ENCODE measurements at places on chromosomes 13 and 19.

- no peak for DNase-seq
Measured at GRCh38 chr13:80547885-80548825, 207.2 kb upstream of the SPRY2 start.

- no peak for DNase-seq
Measured at GRCh38 chr13:38086721-38087120, 217.1 kb upstream of the TRPC4 start.

DNA sequence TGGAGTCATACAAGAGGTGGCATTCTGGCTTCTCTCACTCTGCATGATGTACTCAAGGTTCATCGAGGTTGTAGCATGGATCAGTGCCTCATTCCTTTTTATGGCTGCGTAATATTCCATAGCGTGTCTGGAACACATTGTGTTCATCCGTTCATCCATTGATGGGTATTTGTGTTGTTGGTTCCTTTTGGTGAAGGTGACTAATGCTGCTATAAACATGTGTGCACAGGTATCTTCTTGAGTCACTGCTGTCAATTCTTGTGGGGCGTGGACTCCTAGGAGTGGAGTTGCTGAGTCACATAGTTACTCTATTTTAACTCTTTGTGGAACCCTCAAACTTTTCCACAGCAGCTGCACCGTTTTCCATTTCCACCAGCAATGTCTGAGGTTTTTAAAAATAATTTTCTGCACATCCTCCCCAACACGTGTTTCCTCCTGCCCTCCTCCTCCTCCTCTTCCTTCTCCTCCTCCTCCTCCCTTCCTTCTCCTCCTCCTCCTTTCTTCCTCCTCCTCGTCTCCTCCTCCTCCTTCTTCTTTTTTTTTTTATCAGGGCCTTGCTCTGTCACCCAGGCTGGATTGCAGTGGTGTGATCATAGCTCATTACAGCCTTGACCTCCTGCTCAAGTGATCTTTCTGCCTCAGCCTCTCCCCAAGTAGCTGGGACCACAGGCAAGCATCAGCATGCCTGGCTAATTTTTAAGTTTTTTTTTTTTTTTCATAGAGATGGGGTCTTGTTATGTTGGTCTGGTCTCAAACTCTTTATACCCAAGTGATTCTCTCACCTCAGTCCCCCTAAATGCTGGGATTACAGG is 2.0 kb upstream of the TMEM221 start:
- peak; percentile 15 for DNase-seq

DNA sequence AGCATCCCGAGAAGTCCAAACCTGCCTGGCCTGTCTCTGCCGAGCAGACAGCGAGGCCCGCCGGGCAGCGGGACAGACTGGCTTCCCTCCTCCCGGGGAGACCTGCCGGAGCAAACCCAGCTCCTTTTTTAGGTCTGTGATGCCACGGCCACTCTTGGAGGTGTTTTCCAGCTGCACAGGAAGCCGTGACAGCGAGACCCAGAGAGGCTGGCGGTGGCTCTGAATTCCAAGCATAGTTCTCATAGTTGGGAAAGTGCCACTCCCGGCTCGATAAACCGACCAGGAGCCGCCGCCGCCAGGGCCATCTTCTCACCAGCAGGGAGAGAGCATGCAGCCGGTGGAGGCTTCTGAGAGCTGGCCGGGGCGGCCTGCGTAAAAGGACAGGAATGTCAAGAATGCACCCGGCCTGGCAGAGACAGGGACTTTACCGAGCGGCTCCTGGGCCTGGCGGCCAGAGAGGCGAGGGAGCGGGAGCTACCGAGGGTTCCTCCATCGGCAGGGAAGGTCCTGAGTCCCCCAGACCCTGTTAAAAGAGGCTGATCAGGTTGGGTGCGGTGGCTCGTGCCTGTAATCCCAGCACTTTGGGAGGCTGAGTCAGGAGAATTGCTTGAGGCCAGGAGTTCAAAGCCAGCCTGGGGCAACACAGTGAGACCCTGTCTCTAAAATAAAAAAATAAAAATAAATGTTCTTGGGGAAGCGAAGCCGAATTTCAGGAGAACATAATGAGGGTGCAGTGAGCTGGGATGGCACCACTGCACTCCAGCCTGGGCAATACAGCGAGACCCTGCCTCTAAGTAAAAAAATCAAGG is 64.9 kb downstream of the GADD45B start:
- no peak for DNase-seq

DNA sequence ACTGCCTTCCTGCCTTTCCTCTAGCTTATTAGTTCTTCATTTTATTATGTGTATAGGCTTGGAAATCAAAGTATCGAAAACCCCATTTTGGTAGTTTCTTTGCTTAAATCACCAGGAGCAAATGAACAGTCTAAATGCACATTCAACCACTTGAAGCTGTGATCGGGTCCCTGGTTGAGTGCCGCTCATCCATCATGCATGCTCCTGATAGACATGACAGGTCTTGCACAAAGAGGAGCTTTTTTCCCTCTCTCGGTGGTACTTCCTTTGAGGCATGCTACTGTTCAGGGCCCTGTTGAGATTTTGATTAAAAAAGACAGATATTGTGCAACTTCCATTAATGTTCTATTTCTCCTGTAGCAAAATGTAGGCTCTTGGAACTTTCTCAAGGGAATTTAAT is 185.8 kb downstream of the OLFM4 start:
- no peak for DNase-seq

GRCh38 chr13:43574605-43575004 is 212.2 kb downstream of the ENOX1 start:
- no peak for DNase-seq

GRCh38 chr19:57008432-57008831 is 111.4 kb upstream of the USP29 start:
- no peak for DNase-seq

- no peak for DNase-seq
Measured at GRCh38 chr13:76958841-76959432, 10.6 kb downstream of the ACOD1 start.

DNA sequence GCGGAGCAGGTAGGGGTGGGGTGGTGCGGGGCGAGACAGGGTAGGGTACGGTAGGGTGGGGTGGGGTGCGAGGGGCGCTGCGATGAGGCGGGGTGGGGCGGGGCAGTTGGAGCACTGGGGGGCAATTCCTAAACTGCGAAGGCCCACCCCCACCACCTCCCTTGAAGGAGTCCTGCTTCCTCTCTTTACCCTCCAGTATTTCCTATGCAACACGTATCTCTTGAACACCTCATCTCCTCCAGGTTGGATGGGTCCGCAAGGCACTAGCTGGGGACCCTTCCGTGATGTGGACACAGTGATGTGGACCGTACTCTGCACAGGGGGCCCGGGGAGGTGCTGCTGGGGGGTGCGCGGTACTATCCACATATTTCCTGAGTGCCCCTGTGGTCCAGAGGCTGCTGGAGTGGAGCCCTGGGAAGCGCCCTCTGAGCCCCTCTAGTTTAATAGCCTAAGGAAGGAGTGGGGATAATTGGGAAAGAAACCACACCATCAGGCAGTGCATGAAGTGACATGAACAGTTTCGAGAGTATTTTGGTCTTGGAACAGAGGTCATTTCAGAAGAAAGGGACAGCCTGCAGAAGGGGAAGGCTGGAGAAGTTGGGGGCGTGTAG is 1.1 kb downstream of the IL17D start:
- no peak for DNase-seq

GRCh38 chr13:111657013-111657412 is 336.6 kb downstream of the TEX29 start:
- no peak for DNase-seq

DNA sequence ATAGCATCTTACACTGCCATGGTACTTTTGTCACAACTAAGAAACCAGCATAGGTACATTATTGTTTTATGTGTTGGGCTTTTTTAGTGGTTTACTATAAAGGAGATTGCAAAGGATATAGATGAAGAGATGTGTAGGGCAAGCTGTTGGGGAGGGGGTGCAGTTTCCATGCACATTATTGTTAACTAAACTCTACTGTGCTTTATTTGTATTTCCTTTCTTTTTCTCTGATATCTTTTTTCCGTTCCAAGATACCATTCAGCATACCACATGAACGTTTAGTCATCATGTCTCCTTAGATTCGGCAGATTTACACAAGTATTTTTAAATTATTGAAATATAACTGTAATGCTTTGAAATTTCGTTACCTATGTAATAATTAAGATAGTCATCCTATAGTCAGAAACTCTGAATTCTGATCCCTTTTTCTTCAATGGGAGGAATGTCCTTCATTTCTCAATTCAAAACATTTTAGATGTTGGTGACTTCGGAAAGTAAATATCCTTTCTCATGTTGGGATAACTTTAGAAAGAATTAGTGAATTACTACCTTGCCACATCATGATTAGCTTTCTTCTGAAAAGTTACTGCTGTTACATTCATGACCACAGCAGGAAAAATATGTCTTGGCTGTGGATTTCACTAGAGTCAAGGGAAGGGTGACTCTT is 82.8 kb downstream of the FRY start:
- no peak for DNase-seq

DNA sequence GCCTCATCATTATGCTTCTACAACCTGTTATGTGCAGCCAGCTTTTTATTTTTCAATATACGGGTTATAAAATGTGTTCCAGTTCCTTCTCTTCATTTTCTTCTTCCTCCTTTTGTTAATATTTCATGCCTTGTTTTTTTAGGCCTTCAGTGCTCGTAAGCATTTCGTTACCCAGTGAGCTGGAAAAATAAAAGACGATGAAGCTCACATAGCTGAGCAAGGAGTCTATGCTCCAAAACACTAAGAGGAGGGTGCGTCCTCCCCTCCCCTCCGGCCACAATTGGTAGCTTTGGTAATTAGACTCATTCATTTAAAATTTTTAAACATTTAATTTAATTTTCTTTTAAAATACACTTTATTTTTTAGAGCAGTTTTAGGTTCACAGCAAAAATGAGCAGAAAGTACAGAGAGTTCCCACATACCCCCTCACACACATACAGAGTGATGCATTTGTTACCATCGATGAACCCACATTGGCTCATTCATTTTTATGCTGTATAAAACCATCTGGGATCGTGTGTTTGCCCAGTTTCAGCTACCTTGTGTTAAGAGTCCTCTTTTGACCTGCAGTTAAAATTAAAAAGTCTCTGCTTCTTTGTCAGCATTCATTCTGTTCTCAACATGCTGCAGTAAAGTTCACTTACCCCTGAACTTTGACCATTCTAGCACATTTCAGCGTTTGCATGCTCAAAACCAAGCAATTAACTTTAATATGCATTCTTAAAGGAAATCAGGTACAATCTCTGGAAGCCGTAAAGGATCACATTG is 223.9 kb downstream of the LACC1 start:
- DNase-seq, result no peak

DNA sequence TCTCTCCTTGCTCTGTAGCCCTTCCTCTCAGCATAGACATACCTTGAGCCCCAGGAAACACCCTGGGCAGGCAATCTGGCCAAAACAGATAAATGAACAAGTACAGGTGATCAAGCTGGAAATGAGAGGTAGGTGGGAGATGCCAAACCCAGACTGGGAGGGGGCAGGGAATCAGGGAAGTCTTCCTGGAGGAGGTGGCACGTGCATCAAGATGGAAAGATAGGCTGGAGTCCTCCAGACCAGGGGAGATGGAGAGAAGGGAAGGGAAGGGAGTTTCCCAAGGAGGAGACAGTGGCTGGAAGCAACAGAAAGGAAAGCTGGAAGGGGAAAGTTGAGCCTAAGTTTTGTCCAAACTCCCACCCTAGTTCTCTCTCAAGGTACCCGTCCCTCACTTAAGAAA is 1.7 kb upstream of the MUC16 start:
- no peak for DNase-seq

GRCh38 chr13:33763021-33763420 is 54.9 kb upstream of the RFC3 start:
- DNase-seq, result no peak

DNA sequence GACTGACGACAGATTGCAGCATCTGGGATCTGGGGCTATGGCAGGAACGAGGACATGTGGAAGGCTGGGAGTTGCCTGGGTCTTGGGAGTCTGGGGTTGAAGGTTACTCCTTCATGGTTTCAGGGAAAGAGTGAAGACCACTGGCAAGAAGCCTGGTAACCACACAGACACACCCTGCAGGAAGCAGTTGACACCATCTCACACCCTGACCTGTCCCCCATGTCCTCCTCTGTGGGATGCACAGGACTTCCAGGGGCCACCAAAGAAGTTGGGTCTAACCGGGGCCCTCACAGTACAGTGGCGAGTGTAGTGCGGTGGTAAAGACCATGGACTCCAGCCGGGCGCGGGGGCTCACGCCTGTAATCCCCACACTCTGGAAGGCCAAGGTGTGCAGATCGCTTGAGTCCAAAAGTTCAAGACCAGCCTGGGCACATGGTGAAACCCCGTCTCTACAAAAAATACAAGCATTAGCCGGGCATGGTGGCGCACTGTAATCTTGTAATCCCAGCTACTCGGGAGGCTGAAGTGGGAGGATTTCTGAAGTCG is 10.6 kb upstream of the FFAR2 start:
- DNase-seq, result no peak

- no peak for DNase-seq
Measured at GRCh38 chr19:6736917-6737283, 480 bp downstream of the GPR108 start.

GRCh38 chr13:24997367-24997967 is 98.5 kb upstream of the PABPC3 start:
- no peak for DNase-seq

DNA sequence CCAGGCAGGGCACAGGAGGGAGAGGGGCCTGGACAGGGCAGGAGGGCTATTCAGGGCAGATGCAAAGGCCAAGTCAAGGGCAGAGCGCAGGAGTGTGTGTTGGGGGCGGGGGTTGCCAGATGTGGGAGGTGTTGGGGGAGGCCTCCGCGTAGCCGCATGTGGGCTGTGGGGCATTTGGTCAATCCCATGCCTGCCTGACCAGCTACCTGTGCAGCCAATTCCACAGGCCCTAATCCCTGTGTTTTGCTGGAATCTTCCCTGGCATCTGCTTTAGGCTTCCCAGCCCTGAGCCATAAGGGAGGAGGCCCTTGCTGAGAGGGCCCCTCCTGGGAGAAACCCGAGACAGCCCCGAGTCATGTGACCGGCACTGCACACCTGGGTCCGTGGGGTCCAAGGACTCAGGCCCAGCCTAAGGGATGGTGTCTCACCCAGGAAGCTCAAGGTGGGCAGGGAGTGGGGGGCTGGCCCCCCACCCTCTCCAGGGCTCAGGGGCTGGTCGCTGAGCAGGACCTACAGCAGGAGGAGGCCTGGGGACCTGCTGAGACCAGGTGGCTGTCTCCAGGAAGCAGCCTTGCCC is 20.3 kb downstream of the RFX1 start:
- no peak for DNase-seq

GRCh38 chr13:29496241-29496712 is 99.2 kb downstream of the SLC7A1 start:
- DNase-seq, result no peak

DNA sequence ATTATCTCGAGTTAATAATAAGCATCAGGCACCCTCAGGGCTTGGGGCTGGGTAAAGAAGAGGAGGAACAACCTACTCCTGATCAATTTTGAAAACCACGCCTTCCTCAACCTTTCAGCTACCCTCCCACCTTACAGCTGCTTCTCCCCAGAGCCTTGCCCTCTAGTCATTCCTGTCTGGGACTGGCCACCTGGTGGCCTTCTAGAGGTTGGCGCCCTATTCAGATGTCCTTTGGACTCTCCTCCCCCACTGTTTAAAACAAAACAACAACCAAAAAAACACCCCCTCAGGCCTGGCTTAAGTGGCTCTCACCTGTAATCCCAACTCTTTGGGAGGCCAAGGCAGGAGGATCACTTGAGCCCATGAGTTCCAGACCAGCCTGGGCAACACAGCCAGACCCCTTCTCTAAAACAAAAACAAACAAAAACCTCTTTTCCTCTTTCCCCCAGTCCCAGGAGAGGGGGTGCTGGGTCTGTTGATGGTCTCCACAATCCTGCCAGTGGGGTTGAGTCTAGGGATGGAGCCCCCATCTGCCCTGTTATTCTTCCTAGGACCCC is 62.3 kb downstream of the CCDC70 start:
- DNase-seq, result no peak

- DNase-seq, result no peak
Measured at GRCh38 chr19:55554741-55555152, 9.4 kb upstream of the SBK3 start.
